CD4-positive, alpha-beta memory T cell (primary cell): ENCODE measurements at places on chromosomes 12 and 14. TPM values are rescaled to one million over a fixed set of nuclear protein-coding genes. Genes with fewer than 3 reads are reported as not detected.

The SDR9C7 gene
- total RNA-seq: not detected

The LIN7A gene
- total RNA-seq: not detected

The TMEM119 gene
- 0.30 TPM for total RNA-seq

The NKX2-1 gene
- total RNA-seq: not detected

The MAP1LC3B2 gene
- total RNA-seq: 2.9 TPM

The PNN gene
- 86.0 TPM for total RNA-seq

The ASCL1 gene
- not detected for total RNA-seq

The CREBL2 gene
- total RNA-seq: 52.0 TPM

GRCh38 chr12:50344245-50344644, 52.2 kb downstream of the FAM186A start:
- H3K4me1 ChIP-seq: no peaks in the 10 kb centered on the region
- no peaks in the 10 kb centered on the region for H3K36me3 ChIP-seq
- no peak overlapping the region for H3K27ac ChIP-seq
- H3K4me3 ChIP-seq: no peak overlapping the region
- DNase-seq: no peak

DNA sequence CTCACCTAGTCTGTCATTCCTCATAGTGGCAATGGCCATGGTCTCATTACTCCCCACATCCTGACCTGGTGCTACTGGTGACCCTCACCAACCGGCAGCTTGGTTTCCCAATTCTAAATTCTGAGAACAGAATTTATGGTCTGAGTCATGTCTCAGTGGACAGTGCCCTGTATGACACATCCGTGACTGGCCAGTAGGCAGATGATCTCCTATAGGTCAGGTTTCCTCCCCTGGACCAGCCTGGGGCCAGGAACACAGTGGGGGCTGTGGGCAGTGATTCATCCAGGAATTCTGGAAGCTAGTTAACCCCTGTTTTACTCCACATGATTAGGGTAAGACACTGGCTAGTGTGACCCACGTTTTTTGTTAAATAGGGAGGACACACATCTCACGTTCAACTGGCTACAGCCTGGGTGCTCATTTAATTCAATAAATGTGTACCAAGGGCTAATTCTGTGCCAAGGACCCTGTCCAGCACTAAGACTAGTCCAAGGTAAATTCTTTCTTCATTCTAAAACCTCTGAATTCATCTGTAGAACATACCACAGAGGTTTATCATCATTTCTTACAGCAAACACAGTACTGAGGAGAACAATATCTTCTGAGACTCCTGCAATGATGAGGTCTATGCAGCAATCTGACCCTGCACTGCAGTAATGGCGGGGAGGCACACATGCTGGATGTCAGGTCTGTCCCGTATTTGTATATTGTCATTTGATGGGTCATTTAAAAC, 249.6 kb upstream of the TBX3 start:
- DNase-seq: no peak
- no peak overlapping the region for H3K4me3 ChIP-seq
- H3K4me1 ChIP-seq: no peaks in the 10 kb centered on the region
- H3K36me3 ChIP-seq: no peaks in the 10 kb centered on the region
- H3K27ac ChIP-seq: no peak overlapping the region

- no peak overlapping the region for H3K4me3 ChIP-seq
- peaks cover 8% of the 10 kb centered on the region for H3K4me1 ChIP-seq
- H3K36me3 ChIP-seq: no peaks in the 10 kb centered on the region
- H3K27me3 ChIP-seq: no peaks in the 10 kb centered on the region
- no peak for DNase-seq
These were observed 14.2 kb downstream of the ESR2 start for GRCh38 chr14:64279704-64280668.

DNA sequence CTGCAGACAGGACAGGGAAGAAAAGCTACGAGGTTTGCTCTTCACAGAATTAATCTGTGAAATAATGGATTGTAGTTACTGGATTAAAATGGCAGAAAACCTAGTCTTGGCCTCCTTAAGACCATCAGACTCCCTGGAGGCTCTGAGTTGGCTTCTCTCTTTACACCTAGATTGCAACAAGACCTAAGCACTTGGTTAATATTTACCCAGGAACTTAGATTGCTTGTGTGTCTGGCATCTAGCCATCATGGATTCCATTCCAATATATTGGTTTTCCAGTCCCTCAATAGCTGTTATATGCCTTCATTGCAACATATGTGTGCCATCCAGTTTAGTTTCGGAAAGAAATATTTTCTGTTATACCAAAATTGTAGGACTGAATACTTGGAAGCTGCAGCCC, 1.9 kb upstream of the GTF2A1 start:
- H3K27ac ChIP-seq: no peak overlapping the region
- H3K4me3 ChIP-seq: no peak overlapping the region
- DNase-seq: no peak
- H3K27me3 ChIP-seq: no peaks in the 10 kb centered on the region
- no peaks in the 10 kb centered on the region for H3K36me3 ChIP-seq
- peaks cover 19% of the 10 kb centered on the region for H3K4me1 ChIP-seq

- DNase-seq: no peak
- H3K27me3 ChIP-seq: no peaks in the 10 kb centered on the region
- no peaks in the 10 kb centered on the region for H3K4me1 ChIP-seq
- no peak overlapping the region for H3K4me3 ChIP-seq
- H3K27ac ChIP-seq: no peak overlapping the region
These were observed 96.8 kb downstream of the ERGIC2 start for GRCh38 chr12:29283969-29284700.

GRCh38 chr14:95776798-95777534, 63.0 kb upstream of the TCL1A start:
- H3K4me3 ChIP-seq: no peak overlapping the region
- no peaks in the 10 kb centered on the region for H3K36me3 ChIP-seq
- H3K27me3 ChIP-seq: no peaks in the 10 kb centered on the region
- H3K27ac ChIP-seq: no peak overlapping the region
- DNase-seq: no peak

GRCh38 chr12:128339631-128340030, 72.7 kb downstream of the TMEM132C start:
- no peak overlapping the region for H3K27ac ChIP-seq
- no peaks in the 10 kb centered on the region for H3K4me1 ChIP-seq
- DNase-seq: no peak

DNA sequence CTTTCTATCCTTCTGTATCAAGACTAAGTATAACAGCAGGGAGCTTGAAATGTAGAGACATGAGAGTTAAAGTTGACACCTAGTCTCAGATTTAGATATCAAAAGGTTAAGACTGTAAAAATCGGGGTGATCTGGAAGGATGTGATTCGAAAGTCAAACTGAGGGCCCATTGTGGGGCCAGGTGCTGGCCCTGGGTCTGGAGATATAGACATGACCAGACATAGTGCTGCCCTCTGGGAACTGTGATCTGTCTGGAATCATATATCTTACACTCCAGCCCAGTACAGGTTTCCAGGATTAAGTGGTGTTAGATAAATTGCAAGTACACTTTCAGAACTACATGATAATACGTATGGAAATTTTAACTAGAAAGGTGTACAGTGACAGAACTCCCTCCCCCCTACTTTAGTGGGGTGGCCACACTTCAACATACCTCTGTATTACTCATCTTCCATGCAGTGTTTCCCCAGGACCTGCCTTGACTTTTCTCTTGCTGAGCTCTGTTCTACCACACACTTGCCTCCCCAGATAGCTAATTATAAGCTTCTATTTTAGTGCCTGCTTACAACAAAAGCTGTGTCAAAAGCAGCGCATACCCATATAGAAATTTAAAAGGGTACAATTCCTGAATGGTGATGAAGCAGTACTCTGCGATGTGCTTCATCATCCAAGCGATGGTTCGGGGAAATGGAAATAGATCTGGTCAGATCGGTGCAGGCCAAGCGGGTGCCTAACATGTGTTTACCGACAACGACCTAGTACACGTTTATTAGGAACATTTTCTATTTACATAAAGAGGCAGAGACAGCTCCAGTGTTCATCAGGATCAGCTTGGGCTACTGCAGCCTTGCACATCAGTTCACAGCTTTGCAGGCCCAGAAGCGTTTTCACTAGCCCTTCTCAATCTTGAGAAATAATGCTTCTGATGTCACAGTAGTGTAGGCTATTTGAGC, 68.7 kb downstream of the ARF6 start:
- no peak overlapping the region for H3K4me3 ChIP-seq
- no peak overlapping the region for H3K27ac ChIP-seq
- peaks cover 15% of the 10 kb centered on the region for H3K4me1 ChIP-seq
- no peaks in the 10 kb centered on the region for H3K36me3 ChIP-seq
- H3K27me3 ChIP-seq: no peaks in the 10 kb centered on the region

DNA sequence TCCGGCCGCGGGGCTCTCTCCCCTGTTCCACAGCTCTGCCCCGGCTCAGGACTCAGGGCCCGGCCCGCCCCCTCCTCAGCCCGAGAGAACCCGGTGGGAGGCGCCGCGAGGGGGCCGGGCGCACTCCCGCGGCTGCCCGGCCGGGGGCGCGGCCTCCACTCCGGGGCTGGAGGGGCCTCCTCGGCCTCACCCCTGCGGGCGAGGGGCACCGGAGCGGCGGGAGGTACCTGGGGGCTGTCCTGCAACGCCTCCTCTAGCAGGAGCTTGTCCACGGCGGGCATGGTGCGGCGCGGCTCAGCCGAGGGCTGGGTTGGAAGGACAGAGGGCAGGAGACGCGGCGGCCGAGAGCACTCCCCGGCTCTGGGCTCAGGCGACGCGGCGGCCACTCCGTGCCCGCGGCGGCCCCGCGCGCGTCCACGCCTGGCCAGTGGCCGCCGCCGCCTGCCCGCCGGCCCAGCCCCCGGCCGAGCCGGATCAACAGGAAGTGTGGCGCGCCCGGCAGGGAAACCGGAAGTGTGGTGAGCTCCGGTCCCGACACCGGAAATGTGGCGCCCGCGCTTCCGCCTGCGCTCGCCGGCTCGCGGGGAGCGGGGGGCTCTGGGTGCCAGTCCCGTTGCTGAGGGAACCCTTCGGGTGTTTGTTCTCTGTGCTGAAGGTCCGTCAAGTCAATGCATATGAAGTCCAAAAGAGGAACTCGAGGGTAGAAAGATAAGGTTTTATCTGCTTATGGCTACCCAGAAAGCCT, at the start of gene APPL2:
Gene APPL2 (minus strand): TSS at position 443 of the 745 bp plus-strand sequence. CDS start 162 bp downstream, at position 281.
- H3K36me3 ChIP-seq: no peaks in the 10 kb centered on the region
- no peaks in the 10 kb centered on the region for H3K27me3 ChIP-seq

DNA sequence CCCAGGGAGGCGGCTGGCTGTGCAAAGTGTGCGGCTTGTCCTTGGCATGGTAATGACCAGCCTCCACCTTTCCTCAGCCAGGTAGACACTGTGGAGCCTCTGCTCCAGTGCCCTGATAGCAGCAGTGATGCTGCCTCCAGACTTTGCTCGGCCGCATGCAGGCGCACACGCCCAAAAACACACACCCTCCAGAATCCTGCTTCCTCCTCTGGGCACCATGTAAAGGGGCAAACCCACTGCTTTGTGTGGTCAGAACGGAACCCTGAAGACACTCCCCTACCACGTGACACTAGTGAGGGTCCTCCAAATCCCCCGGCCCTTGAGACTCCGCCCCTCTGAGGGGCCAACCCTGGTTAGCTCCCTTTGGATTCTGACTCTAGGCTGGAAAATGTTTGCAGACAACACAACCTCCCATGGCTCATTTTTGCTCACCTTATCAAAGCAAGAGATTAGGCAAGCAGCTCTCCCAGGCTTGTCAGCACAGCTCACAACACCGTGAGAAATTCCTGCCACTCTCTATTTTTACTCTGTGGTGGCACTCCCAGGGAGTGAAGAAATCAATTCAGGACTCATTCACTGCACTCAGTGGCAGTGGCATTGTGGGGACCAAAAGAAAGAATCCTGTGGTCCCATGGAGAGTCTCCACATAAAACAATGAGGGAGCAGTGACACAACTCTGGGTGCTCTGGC, 4.5 kb downstream of the KRT77 start:
- no peaks in the 10 kb centered on the region for H3K27me3 ChIP-seq
- no peak overlapping the region for H3K4me3 ChIP-seq
- no peaks in the 10 kb centered on the region for H3K36me3 ChIP-seq

GRCh38 chr14:68210729-68211299, 391.2 kb downstream of the RAD51B start:
- H3K27ac ChIP-seq: peak overlapping the region; percentile 31
- no peaks in the 10 kb centered on the region for H3K27me3 ChIP-seq
- peaks cover 53% of the 10 kb centered on the region for H3K4me1 ChIP-seq

- H3K36me3 ChIP-seq: no peaks in the 10 kb centered on the region
- H3K27me3 ChIP-seq: no peaks in the 10 kb centered on the region
- peak overlapping the region; percentile 29 for H3K27ac ChIP-seq
- H3K4me1 ChIP-seq: peaks cover 38% of the 10 kb centered on the region
- H3K4me3 ChIP-seq: no peak overlapping the region
These were observed 375.0 kb downstream of the DPF3 start for GRCh38 chr14:72518809-72519377.

GRCh38 chr12:19830446-19830845, 391.2 kb downstream of the AEBP2 start:
- no peak overlapping the region for H3K4me3 ChIP-seq
- no peaks in the 10 kb centered on the region for H3K4me1 ChIP-seq
- no peaks in the 10 kb centered on the region for H3K36me3 ChIP-seq
- H3K27me3 ChIP-seq: no peaks in the 10 kb centered on the region
- DNase-seq: no peak

DNA sequence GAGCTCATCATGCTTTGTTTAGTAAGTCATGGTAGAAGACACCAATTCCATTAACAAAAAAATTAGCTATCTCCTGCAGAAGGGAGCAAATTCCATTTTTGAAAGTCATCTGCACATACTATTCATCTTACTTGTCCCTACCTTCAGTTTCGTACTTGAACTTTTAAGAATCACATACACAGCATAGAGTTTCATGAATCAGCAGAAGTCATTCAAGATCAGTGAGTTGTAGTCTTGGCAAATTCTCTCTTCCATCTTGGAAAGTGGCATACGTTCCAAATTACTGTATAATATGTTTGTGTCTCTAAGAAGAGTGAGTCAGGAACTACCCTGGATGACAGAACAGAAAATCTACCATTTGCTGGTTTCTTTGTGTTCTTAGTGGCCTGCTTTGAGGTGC, 14.1 kb downstream of the VRK1 start:
- no peak overlapping the region for H3K27ac ChIP-seq
- H3K27me3 ChIP-seq: no peaks in the 10 kb centered on the region
- no peaks in the 10 kb centered on the region for H3K36me3 ChIP-seq
- no peak overlapping the region for H3K4me3 ChIP-seq
- H3K4me1 ChIP-seq: peaks cover 22% of the 10 kb centered on the region

- H3K4me3 ChIP-seq: no peak overlapping the region
- H3K36me3 ChIP-seq: no peaks in the 10 kb centered on the region
These were observed 433.6 kb downstream of the ZFP36L1 start for GRCh38 chr14:68359022-68359836.

DNA sequence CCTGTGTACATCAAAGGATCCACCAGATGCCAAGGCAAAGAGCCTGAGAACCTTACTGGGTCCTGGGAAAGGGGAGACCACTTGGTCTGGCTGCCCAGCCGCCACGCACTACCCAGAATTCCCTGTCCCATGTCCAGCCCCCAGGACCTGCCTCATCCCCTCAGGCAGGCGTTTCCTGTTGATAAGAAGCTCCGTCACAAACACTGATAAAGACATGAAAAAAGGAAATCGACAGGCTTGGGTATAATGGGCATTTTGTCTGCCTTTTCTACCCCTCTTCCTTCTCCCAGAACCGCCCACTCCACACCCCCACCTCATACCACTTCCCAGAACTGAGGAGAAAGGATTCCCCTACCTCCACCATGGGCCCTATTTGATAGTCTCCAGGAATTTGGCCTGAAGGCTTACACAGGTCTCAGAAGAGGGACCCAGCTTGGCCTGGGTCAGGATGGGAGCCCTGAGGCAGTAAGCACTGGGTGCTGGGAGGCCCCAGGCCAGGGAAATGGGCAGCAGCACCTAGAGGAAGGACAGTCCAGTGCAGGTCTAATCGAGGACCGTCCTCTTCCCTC, 18.8 kb downstream of the ACVRL1 start:
- H3K27me3 ChIP-seq: no peaks in the 10 kb centered on the region
- no peaks in the 10 kb centered on the region for H3K36me3 ChIP-seq
- peaks cover 9% of the 10 kb centered on the region for H3K4me1 ChIP-seq
- H3K27ac ChIP-seq: no peak overlapping the region

GRCh38 chr12:96237465-96238077, 43.4 kb downstream of the ELK3 start:
- H3K4me3 ChIP-seq: no peak overlapping the region
- peaks cover 82% of the 10 kb centered on the region for H3K4me1 ChIP-seq
- no peaks in the 10 kb centered on the region for H3K36me3 ChIP-seq
- peak; percentile 86 for DNase-seq
